ENCODE measurements at places on chromosomes 16 and 17.

DNA sequence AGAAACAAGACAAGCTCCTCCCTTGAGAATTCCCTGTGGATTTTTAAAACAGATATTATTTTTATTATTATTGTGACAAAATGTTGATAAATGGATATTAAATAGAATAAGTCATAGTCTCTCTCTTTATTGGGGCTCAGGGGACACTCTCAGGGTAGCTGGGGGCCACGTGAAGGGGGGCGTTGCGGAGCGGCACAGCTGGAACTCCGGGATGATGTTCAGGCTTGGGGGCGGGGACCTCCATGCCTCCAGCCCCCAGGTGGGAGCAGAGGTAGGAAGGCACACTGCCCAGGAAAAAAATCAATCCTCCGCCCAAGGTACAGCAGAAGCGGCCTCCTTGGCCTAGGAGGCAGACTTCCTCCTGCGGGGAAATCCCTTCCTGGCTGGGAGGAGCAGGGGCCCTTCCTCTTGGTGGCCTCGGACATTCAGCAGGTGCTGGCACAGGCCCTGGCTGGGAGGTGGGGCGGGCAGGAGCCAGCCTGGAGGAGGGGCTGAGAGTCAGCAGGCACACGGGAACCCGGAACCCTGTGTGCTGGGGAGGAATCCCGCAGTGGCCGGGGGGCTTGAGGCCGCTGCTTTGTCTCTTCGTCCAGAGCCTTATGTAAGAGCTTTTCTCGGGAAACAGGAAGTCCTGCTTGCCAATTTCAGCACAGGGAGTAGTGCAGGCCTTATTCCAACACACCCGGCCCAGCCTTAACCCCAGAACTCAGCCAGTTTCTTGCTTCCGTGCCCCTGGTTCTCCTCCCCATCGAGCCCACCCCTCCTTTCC is 591 bp upstream of the TNFSF13 start:
- DNase-seq, result peak; percentile 38

DNA sequence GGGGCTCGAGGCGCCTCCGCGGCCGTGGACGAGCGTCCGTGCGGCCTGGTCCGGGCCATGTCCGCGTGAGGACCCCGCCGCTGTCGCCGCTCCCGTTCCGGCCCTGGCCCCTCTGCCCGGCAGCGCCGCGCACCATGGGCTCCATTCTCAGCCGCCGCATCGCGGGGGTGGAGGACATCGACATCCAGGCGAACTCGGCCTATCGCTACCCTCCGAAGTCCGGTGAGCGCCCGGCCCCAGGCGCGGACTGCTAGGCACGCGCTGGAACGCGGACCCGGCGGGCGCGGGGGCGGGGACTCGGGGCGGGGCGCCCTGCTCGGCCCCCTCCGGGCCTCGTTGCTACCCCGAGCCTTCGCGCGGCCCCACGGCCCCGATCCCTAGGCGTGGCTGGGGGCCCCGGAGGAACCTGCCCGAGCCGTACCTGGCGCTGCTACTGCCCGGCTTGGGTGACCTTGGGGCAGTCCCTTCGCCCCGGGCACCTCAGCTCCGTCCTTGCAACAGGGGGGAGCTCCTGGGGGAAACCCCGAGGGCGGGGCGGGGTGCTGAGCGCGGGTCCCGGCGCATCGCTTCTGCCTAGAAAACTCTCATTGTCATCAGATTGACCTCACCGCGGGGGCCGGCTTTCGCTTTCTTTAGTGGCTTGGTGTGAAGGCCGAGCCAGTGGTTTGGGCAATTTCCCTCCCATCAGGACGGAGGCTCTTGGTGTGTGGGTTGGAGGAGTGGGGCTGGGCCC is 367 bp downstream of the MGRN1 start:
- peak; percentile 49 for DNase-seq

DNA sequence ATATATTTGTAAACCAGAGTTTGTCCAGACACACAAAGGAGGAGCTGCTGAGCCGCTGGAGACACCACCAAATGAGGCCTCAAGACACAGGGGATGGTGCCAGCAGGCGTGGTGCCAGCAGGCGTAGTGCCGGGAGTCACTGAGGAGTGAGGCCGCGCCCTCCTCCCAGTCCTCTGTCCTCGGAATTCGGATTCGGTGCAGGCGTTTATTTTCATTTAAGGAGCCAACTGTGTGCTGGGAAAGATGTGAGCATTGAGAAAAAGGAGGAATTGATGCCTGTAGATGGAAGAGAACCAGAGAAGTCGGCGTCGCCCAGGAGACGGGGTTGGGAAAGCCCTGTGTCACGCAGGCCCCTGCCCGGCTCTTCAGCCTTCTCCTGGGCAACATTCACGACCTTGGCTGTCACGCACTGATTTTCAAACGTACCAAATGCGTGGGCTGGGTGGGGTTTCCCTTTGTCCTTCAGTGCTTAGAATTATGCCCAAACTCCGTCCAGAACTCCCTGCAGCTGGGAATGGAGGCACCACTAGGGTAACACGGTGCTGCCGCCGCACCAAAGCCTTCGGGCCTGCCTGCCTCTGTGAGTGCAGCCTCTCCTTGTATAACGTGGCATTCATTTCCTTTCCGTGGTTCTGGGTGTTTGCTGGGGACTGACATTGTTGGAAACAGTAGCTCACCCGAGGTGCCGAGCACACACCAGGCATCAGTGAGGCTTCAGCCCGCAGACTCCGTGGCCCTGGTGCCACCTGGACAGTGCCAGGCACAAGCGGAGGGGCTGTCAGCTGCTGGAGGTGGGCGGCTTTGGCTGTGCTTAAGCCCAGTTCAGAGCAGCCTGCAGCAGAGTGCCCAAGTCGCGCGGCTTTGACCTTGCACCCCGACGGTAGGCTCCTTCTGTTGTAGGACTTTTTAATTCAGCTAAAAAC is 49.0 kb upstream of the CHMP6 start:
- DNase-seq, result peak; percentile 24

DNA sequence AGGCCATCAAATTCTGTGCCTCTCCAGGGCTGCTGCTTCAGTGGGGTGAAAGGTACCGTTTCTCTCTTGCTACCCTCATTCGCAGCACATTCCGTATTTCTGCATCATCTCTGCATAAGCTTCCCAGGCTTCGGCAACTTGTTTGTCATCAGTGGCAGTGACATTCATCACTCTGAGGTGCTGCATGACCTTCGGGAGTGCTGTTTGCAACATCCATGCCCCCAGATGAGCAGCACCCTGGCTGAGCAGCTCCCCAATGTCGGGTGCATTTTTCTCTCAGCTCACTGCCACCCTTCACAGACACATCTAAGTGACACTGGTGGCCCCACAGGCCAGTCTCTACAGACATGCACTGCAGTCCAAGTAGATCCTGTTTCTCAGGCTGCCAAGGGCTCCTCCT is 3.8 kb downstream of the CREBBP start:
- DNase-seq, result no peak

GRCh38 chr17:74187761-74188160 is 15.7 kb upstream of the RPL38 start:
- DNase-seq, result no peak

Measured in BE2C (cell line).